Vagina (tissue), 2 donors: ENCODE measurements at places on chromosomes 13 and 19.

GRCh38 chr13:37369616-37370015, 229.0 kb downstream of the POSTN start:
- DNase-seq: no peak

- no peak for DNase-seq
Measured at GRCh38 chr13:112236539-112237197, 139.5 kb upstream of the SPACA7 start.

GRCh38 chr13:111483621-111483987, 163.2 kb downstream of the TEX29 start:
- no peak for DNase-seq

DNA sequence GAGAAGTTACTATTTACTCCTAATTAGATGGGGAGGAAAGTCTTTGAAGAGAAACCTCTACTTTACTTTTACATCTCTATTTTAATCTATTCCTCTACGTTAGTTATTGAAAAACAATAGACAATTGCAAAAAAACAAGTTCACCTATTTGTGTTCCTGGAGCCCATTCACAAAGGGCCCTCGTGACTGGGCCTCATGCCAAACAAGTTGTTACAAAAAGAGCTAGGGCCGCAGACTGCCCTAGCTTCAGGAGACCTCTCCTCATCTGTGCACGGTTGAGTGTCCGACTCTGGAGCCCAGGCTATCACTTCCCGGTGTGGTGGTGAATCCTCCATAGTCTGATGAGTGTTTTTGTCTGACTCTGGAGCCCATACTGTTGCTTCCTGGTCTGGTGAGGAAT, 190.9 kb downstream of the ZNF486 start:
- DNase-seq: no peak

- no peak for DNase-seq
Measured at GRCh38 chr13:77374339-77374738, 47.4 kb upstream of the MYCBP2 start.

GRCh38 chr19:1073956-1074517, 7.1 kb downstream of the ARHGAP45 start:
- DNase-seq: no peak

GRCh38 chr13:111950697-111951096, 116.3 kb upstream of the SOX1 start:
- DNase-seq: no peak

- no peak for DNase-seq
Measured at GRCh38 chr19:35329323-35329722, 336 bp downstream of the CD22 start.

DNA sequence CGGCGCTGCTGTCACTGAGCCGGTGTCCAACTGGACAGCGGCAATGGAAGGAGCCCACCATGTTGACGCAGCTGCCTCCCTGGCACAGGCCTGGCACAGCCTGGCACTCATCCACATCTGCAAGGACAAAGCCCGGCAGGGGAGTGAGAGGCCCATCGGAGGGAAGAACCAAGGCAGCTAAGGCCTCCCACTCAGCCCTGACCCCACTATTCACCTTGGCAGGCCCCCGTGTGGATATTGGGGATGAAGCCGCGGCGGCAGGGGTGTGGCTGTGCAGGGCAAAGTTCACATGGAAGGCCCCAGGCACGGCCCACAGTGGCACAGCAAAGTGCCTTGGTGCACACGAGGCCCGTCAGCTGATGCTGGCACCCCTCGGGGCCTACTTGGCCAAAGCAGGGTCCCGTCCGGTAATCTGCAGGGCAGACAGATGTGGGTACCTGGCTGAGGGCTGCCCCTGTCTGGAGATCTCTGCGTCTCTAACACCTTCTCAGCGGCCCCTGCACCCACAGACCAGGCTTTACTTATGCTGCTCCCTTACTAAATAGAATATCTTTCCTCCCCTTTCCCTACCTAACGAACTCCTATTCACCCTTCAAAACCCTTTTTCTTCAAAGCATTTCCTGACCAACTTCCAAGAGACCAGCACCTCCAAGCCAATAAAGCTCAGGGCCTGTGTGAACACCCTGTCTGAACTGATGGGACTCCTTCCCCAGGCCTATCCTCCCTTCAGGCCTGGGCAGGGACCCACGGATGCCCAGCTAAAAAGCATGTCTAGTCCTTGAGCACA, 7.5 kb downstream of the FBN3 start:
- no peak for DNase-seq

DNA sequence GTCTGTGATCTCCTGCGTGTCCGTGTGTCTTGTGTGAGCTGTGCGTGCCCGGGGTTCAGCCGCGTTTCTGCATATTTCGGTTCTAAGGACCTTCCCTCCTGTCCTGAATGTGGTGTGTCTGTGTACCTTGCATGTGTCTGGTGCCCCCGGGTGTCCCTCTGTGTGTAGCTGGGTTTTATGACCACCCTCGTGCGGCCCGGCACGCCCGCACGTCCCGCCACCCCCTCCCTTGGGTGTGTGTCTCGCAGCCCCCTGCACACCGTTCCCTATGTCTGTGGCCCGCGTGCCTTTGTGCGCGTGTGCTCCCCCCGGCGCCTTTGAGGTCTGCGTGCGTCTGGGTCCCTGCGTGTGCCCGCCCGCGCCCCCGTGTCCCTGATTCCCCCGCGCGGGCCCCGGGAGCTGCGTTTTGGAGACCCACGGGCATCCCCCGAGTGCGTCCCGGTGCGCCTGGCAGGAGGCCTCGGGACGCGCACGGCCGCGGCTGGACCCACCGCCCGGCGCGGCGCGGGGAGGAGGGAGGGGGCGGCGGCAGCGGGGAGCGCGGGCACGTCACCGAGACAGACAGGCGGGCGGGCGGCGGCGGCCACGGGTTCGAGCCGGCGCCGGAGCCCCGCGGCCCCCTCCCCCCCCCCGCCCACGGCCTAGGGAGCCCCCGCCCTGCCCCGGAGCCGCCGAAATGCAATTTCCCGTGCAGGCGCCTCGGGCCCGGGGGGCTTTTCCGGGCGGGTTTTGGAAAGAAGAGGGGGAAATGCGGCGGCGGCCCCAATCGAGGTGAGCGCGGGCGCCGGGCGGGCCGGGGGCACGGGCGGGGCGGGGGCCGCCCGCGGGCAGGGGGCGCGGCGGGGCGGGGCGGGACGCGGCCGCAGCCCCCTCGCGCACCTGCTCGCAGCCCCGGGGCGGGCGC, 12.0 kb upstream of the NANOS3 start:
- no peak for DNase-seq

- no peak for DNase-seq
Measured at GRCh38 chr19:13002166-13002898, 7.1 kb downstream of the NFIX start.

- no peak for DNase-seq
Measured at GRCh38 chr13:80382576-80382975, 41.6 kb upstream of the SPRY2 start.

- DNase-seq: no peak
Measured at GRCh38 chr19:45474606-45475521, 7.1 kb downstream of the FOSB start.

DNA sequence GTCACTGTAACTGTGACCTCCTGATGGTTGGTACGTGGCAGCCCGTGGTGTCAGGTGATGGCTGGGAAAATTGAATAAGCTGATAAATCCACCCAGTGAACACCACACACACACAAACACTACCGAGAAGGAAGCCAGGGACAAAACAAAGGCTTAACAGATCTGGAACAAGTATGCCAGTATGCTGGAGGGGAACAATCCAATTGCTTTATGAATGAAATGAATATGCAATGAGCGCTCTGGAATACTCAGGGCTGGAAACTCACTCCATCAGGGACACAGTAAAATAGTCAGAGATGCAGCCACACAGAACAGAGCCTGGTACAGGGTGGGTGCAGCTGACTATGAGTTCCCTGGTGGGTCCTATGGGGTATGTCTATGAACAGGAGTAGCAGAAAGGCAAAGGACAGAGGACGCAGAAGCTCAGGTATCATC, 16.7 kb downstream of the TMTC4 start:
- DNase-seq: no peak

- no peak for DNase-seq
Measured at GRCh38 chr13:111472559-111473460, 152.4 kb downstream of the TEX29 start.

DNA sequence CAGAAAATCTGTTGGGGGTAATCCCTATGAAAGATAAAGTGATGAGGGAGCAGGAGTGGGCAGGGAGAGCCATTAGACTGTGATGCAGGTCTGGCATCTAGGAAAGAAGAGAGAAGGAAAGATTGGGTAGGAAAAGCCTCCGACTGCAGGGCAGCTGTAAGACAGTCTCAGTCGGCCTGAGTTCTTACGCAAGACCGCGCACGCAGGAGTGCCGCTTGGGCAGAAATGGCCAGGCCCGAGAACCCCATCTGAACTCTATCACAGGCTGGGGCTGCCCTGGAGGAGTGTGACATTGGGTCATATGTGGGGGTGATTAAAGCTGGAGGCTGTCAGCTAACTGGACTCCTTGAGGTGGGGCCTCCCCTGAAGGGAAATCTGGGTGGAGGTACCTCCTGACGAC, 13.9 kb upstream of the FBXL3 start:
- no peak for DNase-seq

- no peak for DNase-seq
Measured at GRCh38 chr13:113845055-113845454, 18.8 kb downstream of the GAS6 start.

DNA sequence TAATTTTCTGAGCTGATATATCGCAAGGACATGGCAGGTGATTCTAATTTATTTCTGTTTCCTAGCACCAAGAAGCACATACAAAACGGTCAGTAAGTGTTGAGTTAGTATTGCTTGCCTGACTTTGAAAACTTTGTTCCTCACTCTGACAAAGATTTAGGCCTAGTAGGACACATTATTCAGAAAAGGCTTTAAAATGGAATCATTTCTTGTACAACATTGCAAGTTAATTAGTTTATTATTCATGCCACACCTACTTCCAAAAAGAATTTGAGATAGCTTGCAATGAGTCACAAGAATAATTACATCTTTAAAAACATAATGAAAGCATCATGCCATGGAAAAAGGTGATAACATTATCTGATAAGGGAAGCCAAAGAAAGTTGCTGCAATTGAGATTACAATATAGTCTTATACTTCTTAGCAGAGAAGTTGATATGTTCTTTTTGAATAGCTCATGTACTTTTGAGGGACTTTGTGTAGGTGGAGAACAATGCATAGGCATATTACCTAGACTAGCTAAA, 474.2 kb downstream of the KLF5 start:
- no peak for DNase-seq

GRCh38 chr13:28761586-28761985, 42.8 kb upstream of the SLC46A3 start:
- no peak for DNase-seq

DNA sequence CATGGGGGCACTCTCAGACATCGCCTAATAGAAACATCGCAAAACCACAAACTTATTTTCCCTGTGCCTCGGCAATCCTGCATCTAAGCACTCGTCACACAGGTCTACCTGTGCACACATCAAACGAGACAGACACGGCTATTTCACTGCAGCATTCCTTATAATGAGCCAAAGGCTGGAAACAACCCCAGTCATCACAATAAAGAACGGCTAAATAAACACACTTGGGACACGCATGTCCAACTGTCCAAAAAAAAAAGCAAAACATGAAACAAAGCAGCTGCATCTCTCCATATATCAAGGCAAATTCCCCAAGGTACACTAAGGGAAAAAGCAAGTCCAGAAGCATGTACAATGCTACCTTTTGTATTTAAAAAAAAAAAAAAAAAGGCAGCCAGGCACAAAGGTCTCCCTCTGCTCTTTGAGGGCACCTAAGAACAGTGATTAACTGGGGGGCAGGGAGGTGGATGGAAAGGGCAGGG, 27.2 kb upstream of the CCNP start:
- DNase-seq: no peak

DNA sequence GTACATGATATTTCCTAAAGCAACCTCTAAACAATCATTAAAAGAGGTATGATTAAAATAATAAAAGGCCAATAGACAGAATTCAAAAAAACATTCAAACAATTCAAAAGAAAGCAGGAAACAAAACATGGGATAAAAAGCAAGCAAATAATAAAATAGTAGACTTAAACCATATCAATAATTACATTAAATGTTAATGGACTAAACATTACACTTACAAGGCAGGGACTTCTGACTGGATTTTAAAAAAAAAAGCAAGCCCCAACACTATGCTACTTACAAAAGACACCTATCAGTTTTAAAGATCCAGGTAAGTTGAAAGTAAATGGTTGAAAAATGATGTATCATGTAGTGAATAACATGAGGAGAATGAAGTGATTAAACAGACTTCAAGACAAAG, 65.2 kb downstream of the KLF2 start:
- no peak for DNase-seq

DNA sequence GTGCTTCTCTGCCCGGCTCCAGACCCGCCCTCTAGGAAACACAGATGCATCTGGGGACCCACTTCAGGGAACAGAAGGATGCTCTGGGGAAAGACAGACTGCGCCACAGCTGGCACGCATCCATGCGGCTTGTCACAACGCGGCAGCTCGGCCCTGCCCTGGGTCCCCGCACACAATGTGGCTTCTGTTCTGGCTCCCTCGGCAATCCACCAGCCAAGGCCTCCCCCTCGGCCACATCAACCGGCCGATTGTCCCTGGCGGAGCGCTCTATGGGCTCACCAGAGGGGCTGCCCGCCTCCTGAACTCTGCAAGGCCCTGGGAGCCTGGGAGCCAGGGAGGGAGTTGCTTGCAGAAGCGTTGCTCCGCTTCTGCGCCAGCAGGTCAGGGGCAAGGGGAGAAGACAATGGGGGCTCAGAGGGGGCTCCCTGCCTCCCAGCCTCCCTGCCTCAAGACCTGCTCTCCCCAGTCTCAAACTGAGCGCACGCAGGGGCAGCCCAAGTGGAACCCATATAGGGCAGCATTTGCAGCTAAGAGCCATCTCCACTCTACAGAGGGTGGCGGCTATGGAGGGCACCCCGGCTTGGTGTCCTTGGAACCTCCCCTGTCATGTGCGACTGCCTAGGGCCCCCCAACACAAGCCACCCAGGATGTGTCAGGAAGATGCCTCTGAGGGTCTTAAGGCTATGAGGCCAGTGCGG, 37.9 kb downstream of the MLLT1 start:
- no peak for DNase-seq

DNA sequence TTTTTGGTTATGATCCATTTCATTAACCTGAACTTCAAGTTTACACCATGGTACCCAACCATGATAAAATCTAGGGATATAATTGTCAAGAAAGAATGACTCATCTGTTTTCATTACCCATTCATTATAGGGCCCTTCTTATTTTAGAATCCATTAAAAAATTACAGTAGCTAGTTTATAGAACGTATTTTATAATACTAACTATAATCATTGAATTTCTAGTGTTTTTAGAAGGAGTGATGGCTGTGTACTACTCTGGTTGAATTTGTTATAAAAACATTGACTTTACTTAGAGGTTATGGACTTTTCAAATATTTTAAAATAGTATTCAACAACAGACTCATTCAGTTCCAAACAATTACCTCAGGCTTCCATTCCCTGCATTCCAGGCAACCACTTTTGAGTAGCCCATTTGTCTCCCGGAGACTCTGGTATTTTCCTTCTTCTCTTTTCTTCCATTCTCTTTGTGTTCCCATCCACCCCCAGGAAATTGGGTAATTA, 71.9 kb upstream of the KLF12 start:
- DNase-seq: no peak

- DNase-seq: no peak
Measured at GRCh38 chr13:101514695-101515275, 62.3 kb downstream of the ITGBL1 start.

GRCh38 chr19:43575955-43576878, 616 bp downstream of the PINLYP start:
- no peak for DNase-seq

- DNase-seq: no peak
Measured at GRCh38 chr13:37997641-37998040, 128.1 kb upstream of the TRPC4 start.

GRCh38 chr13:39364947-39365468, 238.0 kb downstream of the LHFPL6 start:
- DNase-seq: no peak

GRCh38 chr13:51822106-51822815, 18.3 kb upstream of the DHRS12 start:
- no peak for DNase-seq
